Sigmoid colon (tissue), 7 donors: ENCODE measurements at places on chromosomes 12 and 14. TPM values are rescaled to one million over a fixed set of nuclear protein-coding genes. Genes with fewer than 3 reads are reported as not detected.

DNA sequence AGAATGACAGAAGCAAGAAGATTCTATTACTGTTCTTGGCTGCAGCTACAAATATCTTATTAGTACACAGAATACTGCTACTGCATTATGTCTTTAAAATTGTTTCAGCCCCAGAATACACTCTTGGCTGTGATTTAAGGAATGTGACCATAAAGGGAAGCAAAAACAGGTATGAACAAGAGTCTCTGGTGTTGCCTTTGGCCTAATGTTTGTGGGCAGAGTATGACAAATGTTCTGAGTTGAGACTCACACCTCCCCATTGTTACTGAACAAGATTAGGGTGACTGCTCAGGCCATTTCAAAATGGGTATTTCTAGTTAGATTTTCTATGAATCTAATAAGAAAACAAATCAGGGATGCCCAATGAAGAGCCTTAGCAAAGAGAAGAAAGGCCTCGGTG is 28.5 kb downstream of the TTC6 start:
- no peak overlapping the region for H3K27ac ChIP-seq
- H3K27me3 ChIP-seq: peaks cover 14% of the 10 kb centered on the region
- no peak overlapping the region for H3K4me3 ChIP-seq
- no peaks in the 10 kb centered on the region for H3K4me1 ChIP-seq

DNA sequence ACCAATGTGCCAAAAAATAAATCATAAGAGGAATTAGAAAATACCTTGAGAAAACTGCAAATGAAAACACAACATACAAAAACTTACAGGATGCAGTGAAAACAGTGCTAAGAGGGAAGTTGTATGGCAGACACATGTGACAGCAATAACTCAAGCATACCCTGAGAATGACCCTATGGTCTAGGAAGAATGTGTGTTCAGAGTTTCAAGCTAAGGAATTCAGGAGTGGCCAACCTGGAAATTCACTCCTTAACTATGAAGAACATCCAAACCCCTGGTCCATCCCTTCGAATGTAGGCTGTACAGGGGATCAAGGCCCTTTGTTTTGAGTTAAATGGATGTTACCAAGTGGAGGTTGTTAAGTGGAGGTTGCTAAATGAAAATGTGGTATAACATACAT is 16.7 kb upstream of the TTC9 start:
- no peaks in the 10 kb centered on the region for H3K36me3 ChIP-seq
- H3K27ac ChIP-seq: no peak overlapping the region
- no peaks in the 10 kb centered on the region for H3K4me1 ChIP-seq
- no peaks in the 10 kb centered on the region for H3K27me3 ChIP-seq

DNA sequence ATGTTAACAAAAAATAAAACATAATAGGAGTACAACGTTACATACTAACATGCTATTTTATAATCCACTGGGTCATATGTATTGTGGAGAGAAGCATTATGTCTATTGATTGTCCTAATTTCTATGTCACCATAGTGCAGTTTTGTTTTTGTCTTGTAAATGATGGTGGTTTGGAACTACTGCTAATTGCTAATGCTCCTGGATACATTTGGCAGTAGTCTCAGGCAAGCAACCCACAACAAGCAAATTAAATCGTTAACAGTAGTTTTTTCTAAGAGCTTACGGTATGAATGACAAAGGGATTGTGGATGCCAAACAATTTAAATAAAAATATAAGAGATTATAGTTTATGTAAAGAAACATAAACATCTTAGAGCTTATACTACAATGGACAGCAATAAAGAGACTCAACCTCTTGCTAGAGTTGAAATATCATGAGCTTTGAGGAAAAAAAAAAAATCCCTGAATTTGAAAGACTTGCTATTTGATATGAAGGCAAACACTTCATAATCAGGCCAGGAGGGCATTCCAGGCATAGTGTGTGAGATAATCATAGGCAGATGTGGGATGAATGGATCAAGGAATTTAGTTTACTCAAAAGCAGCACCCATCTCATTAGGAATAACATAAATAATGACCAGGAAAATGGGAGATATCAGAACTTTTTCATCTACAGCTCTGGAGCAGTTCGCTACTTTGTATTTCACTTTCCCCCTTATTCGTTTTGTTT is 181.3 kb downstream of the CCDC59 start:
- no peak for DNase-seq
- H3K27me3 ChIP-seq: no peaks in the 10 kb centered on the region
- no peaks in the 10 kb centered on the region for H3K36me3 ChIP-seq
- H3K4me3 ChIP-seq: no peak overlapping the region

DNA sequence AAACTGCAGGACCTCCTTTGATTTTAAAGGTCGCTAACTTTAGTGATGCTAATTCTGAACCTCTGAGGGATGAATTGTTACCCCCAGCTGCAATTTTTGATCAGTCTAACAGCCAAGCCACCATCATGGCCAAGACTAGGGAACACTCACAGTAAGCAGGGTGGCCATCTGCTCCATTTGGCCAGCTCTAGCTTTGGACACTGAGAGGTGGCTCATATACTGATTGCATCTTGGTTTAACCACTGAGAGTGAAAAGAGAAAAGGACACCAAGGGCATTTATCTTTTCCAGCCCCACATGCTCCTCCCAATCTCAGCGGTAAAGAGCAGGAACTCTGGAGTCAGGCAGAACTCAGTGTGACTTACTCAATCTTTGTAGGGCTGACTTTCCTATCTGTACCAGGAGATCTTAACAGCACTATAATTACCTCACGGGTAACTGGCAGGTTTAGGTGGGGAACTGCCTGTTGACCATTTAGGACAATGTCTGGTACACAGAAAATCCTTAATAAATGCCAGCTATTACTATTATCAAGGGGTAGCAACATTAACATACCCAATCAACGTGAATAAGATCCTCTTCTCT is 6.2 kb downstream of the LPCAT3 start:
- H3K27me3 ChIP-seq: no peaks in the 10 kb centered on the region
- DNase-seq: no peak
- H3K4me1 ChIP-seq: peaks cover 11% of the 10 kb centered on the region
- H3K27ac ChIP-seq: no peak overlapping the region
- H3K4me3 ChIP-seq: no peak overlapping the region
- no peaks in the 10 kb centered on the region for H3K36me3 ChIP-seq

DNA sequence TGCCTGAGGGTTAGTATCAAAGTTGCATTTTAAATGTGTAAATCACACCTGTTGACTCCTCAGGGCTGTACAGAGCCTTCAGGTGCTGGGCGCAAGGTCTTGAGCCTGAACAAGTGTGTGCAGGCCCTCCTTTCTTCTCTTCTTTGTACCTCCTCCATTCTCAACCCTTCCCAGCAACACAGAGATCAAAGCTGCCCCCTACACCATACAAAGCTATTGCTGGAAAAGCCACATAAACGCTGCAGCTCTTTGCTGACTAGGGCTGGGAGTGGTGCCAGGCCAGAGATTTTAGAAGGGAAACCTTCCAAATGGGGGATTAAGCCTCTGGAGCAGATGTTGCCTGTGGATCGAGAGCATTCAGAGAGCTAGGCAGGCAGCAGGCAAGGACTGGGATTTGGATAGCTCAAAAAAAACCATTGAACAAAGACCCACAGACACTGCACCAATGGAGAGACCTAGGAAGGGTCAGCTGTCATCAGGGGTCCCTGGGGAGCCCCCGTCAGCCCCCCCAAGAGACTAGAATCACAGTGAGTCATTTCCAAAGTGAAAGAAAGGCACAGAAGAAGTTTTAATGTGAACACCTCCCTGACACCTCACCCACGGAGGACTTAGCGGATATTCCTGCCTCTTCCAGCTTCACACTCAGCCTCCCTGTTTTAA is 18.2 kb upstream of the SUSD6 start:
- no peaks in the 10 kb centered on the region for H3K36me3 ChIP-seq
- H3K4me3 ChIP-seq: no peak overlapping the region
- DNase-seq: peak; percentile 77
- no peaks in the 10 kb centered on the region for H3K27me3 ChIP-seq
- no peaks in the 10 kb centered on the region for H3K4me1 ChIP-seq
- no peak overlapping the region for H3K27ac ChIP-seq

GRCh38 chr12:115433014-115433634 is 749.1 kb upstream of the TBX3 start:
- H3K36me3 ChIP-seq: no peaks in the 10 kb centered on the region
- DNase-seq: no peak
- H3K4me1 ChIP-seq: no peaks in the 10 kb centered on the region

DNA sequence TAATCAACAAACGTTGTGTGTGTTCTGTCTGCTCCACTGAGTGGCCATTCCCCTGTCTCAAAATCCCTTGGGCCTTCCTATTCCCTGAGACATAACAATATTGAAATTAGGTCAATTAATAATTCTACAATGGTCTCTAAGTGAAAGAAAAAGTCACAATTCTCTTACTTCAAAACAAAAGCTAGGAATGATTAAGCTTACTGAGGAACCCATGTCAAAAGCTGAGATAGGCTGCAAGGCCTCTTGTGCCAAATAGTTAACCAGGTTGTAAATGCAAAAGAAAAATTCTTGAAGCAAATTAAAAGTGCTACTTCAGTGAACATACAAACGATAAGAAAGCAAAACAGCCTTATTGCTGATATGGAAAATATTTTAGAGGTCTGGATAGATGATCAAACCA is 65.0 kb upstream of the AMIGO2 start:
- no peaks in the 10 kb centered on the region for H3K27me3 ChIP-seq
- H3K4me1 ChIP-seq: peaks cover 9% of the 10 kb centered on the region
- DNase-seq: no peak
- H3K27ac ChIP-seq: no peak overlapping the region

DNA sequence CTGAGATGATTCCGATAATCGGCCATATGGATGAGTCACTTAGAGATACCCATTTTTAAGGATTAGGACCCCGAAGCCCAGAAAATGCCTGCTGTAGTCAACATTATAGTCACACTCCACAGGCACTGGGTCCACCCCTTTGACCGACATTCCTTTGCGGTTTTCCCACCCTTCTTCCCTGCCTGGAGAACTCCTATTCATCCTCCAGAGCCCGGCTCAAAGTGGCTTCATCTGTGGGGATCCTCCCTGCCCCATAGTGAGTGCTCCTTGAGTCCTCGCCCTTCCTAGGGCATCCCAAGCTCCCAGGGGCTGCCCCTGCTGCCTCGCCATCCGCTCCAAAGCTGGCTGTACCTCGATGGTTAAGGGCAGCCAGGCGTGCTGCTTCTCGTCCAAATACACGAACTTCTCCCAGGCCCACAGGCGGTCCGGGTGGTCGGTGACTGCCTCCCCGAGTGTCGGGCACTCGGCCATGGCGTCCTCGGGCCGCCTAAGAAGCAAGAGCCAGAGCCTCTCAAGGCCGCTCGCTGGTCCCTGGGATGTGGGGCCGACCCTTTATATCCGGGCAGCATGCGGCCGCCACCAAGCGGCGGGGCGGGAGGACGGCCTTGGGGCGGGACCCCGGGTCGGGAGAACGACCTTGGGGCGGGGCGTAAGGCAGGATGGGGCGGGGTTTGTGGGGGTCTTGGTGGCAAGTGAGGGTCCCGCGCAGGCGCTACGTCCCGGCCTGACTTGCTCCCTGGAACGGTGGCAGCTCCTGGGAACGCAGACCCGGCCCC is at the start of gene TCL1A:
Gene TCL1A, minus strand, starts transcription at position 530 of the 776 bp plus-strand sequence. Its CDS starts 59 bp downstream, at position 471.
- H3K27ac ChIP-seq: no peak within 1 kb of the TSS
- peaks cover 18% of the 10 kb centered on the region for H3K27me3 ChIP-seq
- H3K4me3 ChIP-seq: no peak within 1 kb of the TSS
- no peaks in the 10 kb centered on the region for H3K36me3 ChIP-seq
- no peak for DNase-seq

DNA sequence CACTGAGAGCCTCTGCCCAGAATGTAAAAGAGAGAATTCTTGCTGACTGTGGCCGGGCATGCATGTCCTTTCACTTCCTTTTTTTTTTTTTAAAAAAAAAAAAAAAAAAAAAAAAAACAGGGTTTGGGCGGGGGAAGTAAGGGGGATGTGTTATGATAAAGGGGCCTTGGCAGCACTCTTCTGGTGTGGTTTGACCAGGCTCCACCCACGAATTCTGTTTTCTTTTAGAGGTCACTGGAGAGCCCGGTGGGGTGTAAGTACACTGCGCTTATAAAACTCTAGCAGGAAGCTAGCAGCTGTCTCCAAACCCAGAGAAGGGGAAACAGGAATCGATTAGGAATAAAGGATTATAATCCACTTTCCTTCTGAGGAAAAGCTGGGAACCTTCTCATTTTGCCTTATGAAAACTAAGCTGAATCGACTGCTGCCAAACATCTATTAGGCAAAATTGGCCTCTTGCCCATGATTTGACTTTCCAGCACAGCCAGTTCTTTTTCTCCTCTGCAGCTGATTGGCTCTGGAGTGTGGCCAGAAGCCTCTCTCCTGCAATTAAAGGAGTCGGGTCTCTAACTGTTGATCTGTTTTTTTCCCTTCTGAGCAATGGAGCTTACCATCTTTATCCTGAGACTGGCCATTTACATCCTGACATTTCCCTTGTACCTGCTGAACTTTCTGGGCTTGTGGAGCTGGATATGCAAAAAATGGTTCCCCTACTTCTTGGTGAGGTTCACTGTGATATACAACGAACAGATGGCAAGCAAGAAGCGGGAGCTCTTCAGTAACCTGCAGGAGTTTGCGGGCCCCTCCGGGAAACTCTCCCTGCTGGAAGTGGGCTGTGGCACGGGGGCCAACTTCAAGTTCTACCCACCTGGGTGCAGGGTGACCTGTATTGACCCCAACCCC is 27.7 kb upstream of the HIGD1C start:
- peak; percentile 98 for DNase-seq
- no peaks in the 10 kb centered on the region for H3K27me3 ChIP-seq
- H3K36me3 ChIP-seq: no peaks in the 10 kb centered on the region
- H3K4me3 ChIP-seq: peak overlapping the region; percentile 65

GRCh38 chr12:34605510-34605887 is 583.2 kb downstream of the ALG10 start:
- H3K36me3 ChIP-seq: no peaks in the 10 kb centered on the region
- DNase-seq: no peak
- H3K4me3 ChIP-seq: no peak overlapping the region
- no peak overlapping the region for H3K27ac ChIP-seq

GRCh38 chr12:48861111-48861510 is 4.6 kb downstream of the RND1 start:
- peaks cover 7% of the 10 kb centered on the region for H3K4me1 ChIP-seq
- no peaks in the 10 kb centered on the region for H3K36me3 ChIP-seq
- H3K27me3 ChIP-seq: no peaks in the 10 kb centered on the region
- no peak for DNase-seq

OVCH1 gene
- polyA plus RNA-seq: 0.03 TPM

MAP3K9 gene
- polyA plus RNA-seq: 4.7 TPM

RAD9B gene
- not detected for polyA plus RNA-seq

NYNRIN gene
- polyA plus RNA-seq: 6.5 TPM

EMC9 gene
- polyA plus RNA-seq: 20.6 TPM

LIN52 gene
- 6.0 TPM for polyA plus RNA-seq

KRT2 gene
- 0.38 TPM for polyA plus RNA-seq

CLECL1 gene
- polyA plus RNA-seq: not detected

RASAL1 gene
- 10.5 TPM for polyA plus RNA-seq

RNASE3 gene
- not detected for polyA plus RNA-seq

SERPINA5 gene
- polyA plus RNA-seq: not detected
